ENCODE measurements at places on chromosomes 1 and 21. TPM values are rescaled to one million over a fixed set of nuclear protein-coding genes. Genes with fewer than 3 reads are reported as not detected.

Gene LRRC41
- 41.8 TPM for total RNA-seq

Gene NUP210L
- total RNA-seq = not detected

Gene RNF2
- total RNA-seq = 22.3 TPM

Gene GPR52
- total RNA-seq = not detected

Gene TRAF5
- 7.5 TPM for total RNA-seq
